ENCODE measurements at places on chromosomes 6 and 20.

DNA sequence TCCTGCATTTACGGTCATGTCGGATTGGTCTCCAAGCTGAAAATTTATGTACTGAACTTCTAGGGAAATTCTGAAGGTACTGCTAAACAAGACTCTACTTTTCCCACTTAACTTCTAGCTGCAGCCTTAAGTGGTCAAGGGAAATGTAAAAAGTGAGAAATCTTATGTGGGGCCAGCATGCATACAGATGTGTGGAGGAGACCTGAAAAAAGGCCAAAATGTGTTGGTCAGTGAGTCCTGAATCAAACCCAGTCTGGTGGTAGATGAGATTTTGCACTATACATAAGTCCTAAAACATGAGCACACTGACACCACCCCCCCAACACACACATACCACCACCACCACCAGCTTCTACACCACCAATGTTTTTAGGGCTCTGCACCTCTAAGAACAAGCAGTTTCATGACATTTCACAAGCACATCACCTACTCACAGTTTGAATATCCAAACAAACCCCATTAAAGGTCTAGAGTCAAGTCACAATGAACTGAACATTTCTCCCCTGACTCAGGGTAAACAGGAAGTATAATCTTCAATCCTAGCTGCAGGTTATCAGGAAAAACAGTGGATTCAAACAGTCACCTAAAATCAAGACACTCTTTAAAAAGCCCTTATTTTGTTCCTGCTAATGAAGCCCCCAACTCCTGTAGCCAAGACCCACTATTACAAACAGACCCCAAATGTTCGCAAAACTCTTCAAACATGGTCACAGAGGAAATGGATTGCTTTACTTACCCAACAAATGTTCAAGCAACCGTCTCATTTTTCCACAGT lies 1.6 kb downstream of the ZMYND8 start:
- no peak for DNase-seq

DNA sequence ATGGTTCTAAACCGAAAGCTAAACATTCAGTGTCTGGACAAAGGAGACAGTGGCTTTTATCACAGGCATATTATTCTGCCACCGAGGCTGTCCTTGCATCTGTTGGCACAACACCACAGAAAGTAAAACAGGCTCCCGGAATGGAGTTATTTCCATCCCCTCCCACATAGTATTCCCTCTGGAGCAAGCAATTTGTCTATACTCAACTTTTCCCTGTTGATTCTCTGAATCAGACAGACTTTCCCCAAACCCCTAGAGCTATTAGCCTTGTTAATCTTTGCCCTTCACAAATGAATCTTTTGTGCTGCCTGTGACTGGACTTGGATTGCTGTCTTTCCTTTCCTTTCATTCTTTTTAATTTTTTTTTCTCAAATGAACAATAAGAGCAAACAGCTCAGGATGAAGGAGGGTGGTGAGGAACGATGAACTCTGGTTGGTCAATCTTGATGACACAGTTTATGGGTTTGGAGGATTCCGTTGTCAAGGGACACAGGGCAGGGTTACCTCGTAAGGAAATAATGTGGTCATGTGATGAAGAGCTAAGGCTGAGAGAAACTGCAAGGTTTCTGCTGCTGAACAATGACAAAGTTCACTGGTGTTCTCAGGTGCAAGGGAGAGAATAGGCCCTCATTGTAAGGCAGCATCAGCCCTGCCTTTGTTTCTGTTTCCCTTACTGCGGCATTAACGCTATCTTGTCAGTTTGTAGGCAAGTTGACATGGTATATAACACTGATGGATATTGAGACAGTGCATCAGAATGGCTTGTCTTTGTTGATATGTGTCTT lies 275.0 kb upstream of the BMP2 start:
- DNase-seq, result no peak

DNA sequence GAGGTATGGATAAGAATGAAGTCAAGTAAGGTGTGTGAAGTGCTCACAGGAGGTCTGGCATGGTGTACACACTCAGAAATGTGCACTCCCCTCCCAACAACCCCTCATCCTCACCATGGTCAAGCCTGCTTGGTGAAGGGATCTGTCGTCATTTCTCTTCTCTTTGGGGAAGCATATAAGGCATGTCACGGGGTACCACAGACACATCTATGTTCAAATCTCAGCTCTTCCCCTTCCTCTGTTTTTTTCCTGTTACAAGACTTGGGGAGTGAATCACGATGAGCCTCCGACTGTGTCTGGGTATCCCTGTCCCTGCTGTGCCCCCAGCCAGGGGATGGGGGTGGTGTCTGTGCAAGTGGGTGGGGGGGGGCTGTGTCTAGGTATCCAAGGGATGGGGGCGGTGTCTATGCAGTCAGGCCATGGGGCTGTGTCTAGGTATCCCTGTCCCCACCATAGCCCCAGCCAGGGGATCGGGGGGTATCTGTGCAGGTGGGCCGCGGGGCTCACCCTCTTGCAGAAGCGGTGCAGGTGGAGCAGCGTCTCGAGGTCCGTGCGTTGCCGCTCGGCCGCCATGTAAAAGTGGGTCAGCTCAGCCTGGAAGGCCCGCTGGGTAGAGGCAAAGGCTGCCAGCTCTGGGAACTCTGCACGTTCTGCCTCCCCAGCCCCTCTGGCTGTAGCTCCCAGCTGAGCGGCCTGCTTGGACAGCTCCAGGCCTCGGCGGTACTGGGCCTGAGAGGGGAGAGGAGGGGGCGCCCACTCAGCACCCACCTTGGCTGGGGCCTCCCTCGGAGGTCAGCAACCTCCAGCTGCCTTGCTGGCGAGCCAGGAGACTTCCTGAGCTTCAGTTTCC lies 43.6 kb downstream of the KIAA1755 start:
- no peak for DNase-seq

DNA sequence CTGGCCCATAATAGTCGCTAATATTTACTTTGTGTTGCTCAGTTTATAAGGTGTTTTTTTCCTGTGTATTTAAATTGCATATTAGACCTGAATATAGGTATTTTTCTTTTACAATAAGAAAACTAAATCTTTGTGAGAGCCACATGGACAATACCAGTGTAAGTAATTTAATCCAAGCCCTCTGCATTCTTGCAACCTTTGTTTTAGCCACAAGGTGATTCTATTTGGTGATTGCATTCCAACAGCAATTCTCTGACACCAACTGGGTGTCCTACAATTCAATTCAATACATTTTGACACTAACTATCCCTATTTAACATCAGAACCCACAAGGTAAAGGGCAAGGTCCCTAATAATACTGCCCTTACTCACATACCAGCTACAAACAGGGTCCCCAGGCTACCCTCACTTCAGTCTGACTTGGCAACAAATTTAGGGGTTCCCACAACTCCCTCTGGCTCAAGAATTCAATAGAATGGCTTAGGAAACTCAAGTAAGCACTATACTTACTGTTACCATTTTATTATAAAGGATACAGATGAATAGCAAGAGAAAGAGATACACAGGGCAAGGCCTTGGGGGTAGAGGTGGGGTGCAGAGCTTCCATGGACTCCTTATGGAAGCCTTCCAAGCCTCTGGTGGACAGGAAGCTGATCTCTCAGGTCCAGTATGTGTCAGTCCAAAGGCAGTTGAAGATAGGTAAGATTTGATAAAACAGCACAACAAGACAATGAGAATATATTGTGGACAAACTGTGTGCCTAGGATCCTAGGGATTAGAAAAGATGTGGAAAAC lies 169.3 kb downstream of the CD83 start:
- DNase-seq, result no peak

DNA sequence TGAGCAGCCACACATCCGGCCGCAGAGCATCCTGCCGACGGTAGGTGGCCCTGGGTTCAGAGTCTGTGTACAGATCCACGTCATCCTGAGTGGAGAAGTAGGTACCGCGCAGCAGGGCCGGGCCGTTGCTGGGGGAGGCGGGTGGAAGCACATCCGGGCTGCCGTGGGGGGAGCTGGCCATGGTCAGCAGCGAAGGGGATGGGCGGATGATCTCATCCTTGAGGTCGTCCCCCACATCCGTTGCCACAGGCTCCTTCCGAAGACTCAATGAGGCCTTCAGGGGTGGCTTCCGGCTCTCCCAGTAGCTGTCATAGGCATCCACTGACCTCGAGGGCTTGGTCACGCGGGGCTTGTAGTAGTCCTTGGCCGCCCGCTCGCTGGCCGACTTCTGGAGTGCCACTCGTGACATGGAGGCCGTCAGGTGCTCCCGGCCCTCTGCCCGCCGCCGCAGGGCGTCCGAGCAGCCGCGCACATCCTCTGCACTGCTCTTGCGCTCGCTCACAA lies 9.2 kb downstream of the SPATA2 start:
- no peak for DNase-seq

DNA sequence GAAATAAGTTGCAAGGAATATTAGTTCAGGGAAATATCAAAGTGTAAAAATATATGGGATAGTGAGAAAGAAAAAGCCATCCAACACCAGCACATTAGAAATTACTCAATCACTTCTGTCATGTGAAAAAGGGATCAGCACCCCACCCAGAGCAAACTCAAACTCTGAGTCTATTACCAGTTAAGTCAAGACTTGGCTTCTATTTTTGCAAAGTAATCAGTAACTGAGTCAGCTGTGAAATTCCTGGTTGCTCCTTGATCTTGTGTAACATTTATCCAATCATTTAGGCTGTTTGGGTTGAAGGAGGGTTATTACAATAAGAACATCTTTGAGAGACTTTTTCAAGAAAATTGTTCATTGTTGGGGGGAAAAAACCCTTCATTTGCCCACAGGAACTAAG lies 51.2 kb downstream of the SLC22A23 start:
- DNase-seq, result no peak

- no peak for DNase-seq
Observed at GRCh38 chr6:122495612-122496011, 24.0 kb upstream of the SERINC1 start.

DNA sequence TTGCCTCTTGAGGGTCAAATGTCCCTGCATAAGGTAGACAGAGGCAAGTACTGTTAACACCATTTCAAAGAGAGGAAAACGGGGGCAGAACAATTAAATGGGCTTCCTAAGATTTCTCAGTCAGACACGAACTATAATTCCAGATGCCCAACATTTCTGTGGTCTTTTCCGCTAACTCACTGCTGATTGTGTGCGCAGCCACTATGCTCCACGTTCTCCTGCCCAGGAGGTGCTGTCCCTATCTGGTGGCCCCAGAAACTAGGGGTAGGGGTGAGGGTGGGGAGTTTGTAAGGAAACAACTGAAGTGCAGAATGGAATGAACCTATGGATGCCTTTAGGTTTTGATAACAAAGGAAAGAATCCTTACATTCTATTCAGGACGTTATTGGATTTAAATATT lies 86.1 kb upstream of the BACH2 start:
- DNase-seq, result no peak

- DNase-seq, result no peak
Observed at GRCh38 chr6:48429610-48430009, 318.6 kb upstream of the PTCHD4 start.

DNA sequence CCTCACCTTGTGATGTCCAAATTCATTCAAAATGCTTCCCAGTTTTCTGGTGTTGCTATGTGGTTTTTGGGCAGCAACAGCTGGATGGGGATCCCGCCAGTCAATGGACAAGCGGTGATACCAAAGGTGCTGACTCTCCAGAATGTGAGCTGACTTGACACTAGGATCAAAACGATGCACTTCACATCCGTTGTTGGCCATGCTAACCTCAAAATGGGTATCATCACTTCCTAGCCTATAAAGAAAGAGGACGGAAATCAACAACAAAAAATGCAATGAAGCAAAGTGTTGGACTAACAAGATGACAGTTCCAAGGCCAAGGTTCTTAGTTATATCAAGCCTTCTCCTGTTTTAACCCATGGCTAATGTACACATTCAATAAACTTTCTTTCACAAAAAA lies 59.2 kb downstream of the METTL24 start:
- no peak for DNase-seq
